ENCODE measurements at places on chromosomes 7 and 10. TPM values are rescaled to one million over a fixed set of nuclear protein-coding genes. Genes with fewer than 3 reads are reported as not detected.

DNA sequence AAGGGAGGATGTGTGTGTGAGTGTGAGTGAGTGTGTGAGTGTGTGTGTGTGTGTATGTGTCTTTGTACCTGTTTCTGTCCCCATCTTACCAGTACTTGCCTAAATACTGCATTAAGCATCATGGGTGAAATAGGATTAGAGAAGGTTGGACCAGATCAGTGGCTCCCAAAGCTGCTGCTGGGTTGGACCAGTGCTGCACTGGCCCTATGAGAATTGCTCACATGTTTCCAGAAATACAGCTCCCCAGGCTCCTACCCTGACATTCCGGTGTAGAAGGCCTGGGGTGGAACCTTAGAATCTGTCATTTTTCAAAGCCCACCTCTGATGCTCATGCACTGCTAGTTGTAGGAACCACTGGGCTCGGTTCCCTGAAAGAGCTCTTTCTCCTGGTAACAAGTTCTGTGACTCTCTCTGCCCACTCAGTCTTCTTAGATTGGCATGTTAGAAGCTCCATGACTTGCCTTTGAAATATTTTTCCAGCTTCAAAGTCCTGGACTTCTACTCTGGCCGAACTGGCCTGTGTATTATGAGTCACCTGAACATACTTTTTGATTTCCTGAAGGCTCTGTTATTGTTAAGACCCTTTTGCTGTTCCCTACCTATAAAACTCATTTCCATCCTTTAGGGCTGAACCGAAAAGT is 224.7 kb downstream of the CUX1 start:
- DNase-seq, result peak; percentile 86

The SOSTDC1 gene
- not detected for total RNA-seq

DNA sequence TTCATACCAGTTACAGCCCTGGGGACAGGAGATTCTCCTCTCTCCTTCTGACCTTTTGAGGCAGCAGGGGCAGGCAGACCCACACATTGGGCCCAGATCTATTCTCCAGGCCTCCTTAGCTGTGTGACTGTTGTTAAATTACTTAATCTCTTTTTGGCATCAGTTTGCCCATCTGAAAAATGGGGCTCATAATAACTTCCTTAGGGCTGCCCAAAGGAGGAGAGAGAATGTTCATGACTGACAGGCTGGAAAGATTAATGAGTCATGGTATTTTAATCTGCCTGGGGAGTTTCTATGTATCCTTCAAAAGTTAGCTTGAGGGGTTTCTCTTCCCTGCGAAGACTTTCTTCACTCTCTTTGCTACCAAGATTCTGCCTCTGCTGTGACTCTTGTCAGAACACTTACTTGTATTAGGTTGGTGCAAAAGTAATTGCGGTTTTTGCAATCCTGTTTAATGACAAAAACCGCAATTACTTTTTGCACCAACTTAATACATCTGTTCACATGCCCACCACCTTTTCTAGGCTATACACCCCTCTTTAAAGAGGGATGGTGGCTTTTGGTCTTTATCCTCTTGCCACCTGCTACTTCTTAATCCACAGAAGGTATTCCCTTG is 83.4 kb downstream of the ARID5B start:
- no peak for DNase-seq

The GRM3 gene
- total RNA-seq, result not detected
